ENCODE measurements at places on chromosomes 6 and 20. TPM values are rescaled to one million over a fixed set of nuclear protein-coding genes. Genes with fewer than 3 reads are reported as not detected.

GRCh38 chr6:135680964-135681913, 170.3 kb upstream of the PDE7B start:
- DNase-seq, result no peak

DNA sequence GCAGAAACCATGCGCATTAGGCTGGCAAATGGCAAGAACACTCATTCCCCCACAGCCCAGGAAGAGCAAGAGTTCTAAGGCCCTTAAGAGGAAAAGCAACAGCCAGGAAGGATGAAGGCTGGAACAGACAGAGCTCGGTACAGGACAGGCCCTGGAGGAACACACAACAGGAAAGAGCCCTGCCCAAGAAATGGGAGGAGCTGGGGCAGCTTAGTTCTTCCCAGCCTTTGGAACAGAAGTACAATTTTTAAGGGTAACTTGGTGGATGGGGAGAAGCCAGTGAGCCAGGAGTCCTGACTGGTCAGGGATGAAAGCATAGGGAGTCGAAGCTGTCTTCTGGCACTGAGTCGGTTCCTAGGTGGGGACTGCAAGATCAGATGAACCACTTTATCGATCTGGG, 32.4 kb downstream of the OR2B2 start:
- DNase-seq, result no peak

- DNase-seq, result no peak
Measured at GRCh38 chr6:26342106-26343004, 22.6 kb upstream of the BTN3A2 start.

DNA sequence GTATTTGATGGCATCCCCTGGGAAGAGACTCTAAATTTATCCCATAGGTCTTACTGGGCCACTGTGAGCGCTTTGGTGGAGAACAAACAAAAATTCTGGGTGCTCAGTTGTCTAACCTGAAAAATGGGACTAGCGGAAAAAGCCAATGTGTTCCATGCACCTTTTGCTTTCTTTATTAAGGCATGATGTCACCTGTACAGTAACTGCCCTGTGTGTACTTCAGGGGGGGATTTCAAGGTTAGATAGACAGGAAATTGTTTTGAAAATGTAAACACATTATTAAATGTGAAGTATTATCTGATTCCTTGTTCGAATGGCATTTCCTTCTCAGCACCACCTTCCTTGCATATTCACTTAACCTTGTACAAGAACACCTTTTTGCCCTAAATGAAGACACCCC, 1.2 kb upstream of the EDN1 start:
- no peak for DNase-seq

DNA sequence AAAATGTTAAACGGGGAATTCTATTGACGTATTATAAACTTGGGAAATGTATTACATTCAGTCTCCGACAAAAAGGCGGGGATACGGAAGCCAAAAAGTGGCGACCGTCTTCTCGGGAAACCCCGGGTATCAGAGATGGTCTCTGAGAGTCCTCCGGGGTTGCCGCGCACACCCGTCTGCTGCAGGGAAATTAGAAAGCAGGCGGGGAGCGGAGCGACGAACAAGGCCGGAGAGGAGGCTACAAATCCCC, 1.5 kb downstream of the SALL4 start:
- DNase-seq, result no peak

ECT2L gene
- not detected for total RNA-seq

VSX1 gene
- not detected for total RNA-seq

TGM3 gene
- not detected for total RNA-seq

Data from SK-MEL-5 (cell line).